ENCODE measurements at places on chromosomes 1 and 21.

DNA sequence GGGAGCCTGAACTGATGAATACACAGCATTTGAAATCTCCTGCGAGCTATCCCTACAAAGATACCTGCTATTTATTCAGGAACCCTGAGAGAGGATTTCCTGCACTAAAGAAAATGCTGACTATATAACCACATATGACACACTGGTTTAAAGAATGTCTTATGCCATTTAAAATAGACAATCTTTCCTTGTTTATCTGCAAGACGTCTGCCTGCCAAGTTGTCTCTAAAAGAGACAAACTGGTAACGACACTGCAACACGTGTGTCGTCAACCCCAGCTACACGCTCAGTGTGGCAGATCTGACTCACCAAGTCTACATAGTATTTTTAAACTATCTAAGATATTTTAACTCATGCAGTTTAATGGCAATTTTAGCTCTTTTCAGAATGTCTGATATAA is 42.7 kb downstream of the APP start:
- no peak for DNase-seq

- DNase-seq: peak; percentile 61
Measured at GRCh38 chr1:204286831-204287421, 72.8 kb downstream of the PLEKHA6 start.

GRCh38 chr1:22197644-22198043 is 54.7 kb upstream of the WNT4 start:
- DNase-seq: no peak

DNA sequence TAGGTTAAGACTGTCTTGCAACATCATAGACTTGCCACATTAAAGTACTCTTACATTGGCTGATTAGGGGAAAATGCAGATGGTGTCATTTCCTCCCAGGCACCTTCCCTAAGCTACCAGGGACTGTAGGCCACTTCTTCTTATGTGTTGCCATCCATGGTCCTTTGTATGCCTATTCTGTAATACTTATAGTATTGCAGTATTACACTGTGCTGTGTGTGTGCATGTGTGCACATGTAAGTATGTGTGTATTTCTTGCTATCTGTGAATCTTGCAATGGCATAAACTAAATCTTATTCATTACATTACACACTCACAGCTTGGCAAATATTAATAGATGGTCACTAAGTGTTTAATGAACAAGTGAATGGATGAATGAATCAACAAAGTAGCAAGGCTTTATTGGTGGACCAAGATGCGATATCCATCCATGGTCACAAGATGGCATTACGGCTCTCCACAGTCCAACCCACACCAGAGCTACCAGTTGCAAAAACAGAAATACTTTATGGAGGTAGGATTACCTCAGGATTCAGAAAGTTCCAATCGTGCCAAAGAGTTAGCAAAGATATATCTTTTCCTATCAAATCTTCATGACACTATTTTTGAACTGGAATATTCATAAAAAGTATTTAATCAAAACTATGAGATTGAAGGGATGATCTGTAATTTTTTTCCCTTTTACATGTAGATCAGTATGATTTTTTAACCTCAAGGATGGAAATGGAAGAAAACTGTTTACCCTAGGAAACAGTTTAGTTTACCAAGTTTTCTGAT is 160.2 kb downstream of the DENND1B start:
- peak; percentile 23 for DNase-seq

DNA sequence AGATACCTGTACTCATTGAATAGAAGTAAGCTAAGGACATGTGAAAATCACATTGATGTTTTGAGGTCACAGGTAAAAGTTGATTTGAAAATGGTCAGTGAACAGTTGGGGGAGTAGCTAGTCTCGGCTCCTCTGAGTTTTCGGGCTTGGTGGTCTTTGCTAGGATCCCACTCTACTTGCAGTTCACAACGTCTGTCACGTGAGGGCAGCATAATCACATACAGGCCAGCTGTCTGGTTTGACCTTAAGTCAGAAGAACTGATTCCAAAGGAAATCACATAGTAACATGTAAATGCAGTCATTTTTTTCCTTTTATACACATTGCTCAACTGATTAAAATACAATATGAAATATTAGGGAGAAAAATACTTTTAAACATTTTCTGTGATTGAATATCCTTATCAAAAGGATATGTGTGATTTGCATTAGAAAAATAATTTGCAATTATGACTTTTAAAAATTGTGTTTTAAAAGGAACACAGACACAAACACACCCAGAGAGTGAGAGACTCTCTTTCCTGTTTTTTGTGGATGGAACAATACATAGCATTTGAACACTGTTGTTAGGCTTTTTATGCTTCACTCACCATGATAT is 21.8 kb upstream of the PDC start:
- DNase-seq: peak; percentile 34

GRCh38 chr1:35860696-35861095 is 22.3 kb upstream of the AGO1 start:
- DNase-seq: no peak

DNA sequence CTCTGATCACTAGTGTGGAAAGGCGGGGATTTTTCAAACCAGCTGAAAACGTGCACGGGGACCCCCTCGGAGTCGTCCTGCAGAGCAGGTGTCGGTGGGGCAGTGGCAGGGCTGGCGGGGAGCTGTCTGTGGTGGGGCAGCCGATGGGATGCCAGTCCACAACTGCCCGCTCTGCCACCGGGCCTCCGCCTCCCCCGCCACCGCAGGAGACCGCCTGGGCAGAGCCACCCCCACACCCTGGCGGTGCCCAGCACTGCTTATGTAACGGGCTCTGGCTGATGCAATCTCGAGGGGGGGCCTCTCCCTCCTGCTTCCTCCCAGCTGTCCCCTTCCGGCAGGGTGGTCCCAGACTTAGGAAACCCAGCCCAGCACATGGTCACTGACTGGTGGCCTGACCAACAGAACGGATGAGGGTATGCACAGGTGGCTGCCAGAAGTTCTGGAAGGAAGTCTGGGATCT is 9.3 kb downstream of the CHD5 start:
- no peak for DNase-seq

DNA sequence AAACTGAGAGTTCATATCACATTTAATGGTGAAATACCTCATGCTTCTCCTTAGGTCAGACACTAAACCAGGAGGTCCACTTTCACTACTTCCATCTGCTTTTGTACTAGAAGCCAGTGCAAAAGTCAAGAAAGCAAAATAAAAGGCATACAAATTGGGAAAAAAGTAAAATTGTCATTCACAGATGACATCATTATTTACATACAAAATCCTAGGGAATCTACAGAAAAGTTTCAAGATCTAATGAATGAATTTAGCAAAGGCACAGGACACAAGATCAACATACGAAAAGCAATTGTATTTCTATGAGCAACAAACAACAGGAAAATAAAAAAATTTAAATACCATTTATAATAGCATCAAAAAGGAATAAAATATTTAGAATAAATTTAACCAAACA is 41.5 kb downstream of the LYST start:
- DNase-seq: no peak

DNA sequence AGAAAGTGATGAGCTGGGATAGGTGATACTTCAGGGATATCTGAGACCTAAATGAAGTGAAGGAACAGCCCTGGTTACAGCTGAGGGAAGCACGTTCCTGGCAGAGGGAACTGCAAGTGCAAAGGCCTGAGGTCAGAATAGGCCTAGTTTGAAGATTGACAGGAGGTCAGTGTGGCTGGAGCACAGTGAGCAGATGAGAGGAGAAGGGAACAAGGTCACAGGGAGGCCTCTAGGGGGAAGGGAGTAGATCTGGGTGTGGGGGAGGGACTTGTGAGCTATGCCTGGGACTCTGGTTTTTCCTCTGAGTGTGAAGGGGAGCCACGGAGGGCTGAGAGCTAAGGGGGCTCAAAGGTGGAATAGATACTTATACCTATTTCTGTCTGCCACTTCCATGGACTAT is 736.4 kb downstream of the MATN1 start:
- no peak for DNase-seq

GRCh38 chr1:207579436-207579799 is 65.5 kb upstream of the CR1L start:
- DNase-seq: peak; percentile 34

DNA sequence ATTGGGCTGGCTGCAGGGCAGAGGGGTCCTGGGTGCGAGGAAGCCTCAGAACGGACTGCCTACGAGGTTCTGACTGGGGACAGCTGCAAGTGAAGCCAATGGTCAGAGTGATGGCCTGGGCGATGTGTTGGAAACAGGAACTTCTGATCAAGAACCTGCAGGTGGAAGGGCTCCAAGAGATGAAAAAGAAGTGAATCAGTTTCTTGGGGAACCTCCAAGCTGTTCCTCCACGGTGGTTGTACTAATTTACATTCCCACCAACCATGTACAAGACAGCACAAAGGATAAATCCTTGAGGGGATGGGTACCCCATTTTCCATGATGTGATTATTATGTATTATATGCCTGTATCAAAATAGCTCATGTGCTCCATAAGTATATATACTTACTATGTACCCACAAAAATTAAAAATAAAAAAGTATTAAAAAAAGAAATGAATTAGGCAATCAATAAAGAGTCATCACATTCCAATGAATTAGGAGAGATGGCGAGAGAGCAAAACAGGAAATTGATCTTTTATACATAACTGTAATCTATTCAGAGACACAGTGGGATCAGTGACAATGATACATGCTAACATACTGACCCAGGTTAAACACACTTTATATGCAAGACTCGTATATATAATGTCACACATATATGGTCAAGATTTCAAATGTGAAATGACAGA is 58.1 kb downstream of the PTPN14 start:
- no peak for DNase-seq

- DNase-seq: no peak
Measured at GRCh38 chr1:26922431-26922729, 837 bp downstream of the NUDC start.

- no peak for DNase-seq
Measured at GRCh38 chr1:220786337-220787068, at the start of gene MTARC1. Gene MTARC1 (plus strand): TSS chr1:220786913. CDS start chr1:220786945, 32 bp downstream.

DNA sequence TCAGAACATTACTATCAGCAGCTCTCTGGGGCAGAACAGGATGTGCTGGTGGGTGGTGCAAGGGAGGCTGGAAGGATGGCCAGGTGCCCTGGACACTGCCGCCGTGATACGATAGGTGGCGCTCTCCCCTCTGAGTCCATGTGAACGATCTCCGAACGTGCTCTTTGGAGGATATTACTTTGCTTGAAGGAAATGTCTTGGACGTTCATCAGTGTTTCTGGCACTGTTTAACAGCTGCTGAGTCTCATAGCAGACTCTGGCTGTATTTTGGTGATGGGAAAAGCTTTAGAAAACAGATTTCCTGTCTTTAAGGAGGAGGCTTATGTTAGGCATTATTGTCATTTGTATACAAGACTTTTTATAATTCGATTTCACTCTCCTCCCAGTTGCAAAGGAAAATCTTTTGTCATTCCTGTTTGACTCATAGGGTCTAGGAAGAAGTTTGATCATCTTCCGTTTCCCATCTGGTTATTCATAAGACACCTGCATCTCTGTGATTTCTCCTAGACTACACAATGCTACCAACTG is 386.2 kb upstream of the ADGRL2 start:
- DNase-seq: no peak

GRCh38 chr1:118945489-118945888 is 42.7 kb downstream of the TBX15 start:
- DNase-seq: no peak

- DNase-seq: peak; percentile 35
Measured at GRCh38 chr21:34908419-34909055, 140.6 kb downstream of the RUNX1 start.

DNA sequence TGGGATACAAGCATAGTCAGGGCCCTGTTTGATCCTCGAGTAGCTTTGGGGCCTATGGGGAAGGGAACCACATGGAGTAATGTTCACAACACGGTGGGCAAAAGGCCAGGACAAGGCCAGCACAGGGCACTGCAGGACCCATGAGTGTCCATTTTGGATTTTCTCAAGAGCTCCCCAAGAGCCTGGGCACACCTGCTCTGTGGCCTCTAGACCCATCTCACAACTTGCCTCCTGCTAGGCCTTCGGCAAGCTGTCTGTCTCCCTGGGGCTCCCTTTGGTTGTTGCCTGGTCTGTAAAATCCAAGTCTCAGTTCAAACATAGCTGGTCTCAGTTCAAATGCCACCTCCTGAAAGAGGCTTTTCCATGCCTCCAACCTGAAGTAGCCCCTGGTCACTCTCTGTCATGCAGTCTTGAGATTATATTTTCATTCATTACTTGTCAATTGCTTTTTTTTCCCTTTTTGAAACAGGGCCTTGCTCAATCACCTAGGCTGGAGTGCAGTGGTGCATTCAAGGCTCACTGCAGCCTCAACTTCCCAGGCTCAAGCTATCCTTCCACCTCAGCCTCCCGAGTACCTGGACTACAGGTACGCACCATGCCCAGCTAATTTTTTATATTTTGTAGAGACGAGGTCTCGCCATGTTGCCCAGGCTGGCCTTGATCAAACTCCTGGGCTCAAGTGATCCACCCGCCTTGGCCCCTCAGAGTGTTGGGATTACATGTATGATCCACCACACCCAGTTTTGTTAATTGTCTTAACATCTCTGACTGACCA is 107.4 kb downstream of the MATN1 start:
- DNase-seq: no peak

GRCh38 chr21:46156678-46157077 is 1.3 kb upstream of the FTCD start:
- no peak for DNase-seq

- DNase-seq: no peak
Measured at GRCh38 chr1:228404107-228404720, 2.4 kb downstream of the TRIM11 start.

DNA sequence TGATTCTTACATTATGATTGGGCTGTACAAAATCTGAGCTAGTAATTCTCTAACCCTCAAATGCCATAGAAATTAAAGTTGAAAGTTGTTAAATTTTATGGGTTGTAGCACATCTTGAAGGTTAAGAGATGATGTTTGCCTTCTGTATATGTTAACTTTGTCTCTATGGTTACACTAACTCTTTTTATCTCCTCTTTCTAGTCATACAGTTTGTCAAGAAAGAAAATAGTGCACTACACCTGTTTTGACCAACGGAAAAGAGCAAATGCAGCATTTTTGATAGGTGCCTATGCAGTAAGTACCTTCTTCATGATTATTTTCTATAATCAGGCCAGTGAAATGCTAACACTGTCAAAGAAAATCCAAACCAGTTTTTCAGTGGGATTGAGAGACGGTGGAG is 38.2 kb downstream of the CDC14A start:
- no peak for DNase-seq

- no peak for DNase-seq
Measured at GRCh38 chr1:44545961-44546360, 128.3 kb downstream of the TMEM53 start.

DNA sequence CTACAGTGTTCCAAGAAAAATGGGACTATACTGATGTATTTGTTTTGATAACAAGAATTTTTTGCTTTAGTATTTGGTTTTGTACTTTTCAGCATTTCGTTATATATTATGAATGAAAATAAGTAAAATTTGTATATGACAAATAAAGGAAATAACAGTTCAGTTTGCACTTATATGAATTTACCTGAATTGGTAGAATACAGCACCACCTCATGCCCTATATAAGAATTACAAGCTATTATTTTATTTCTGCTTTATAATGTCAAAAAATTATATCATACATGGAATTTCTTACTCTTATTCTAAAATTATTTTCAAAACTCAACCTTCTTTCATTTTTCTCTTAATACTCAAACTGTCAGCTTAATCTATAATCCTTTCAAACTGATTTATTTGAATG is 14.6 kb downstream of the EFCAB7 start:
- DNase-seq: no peak
